ENCODE measurements at places on chromosomes 1 and 21.

- DNase-seq: no peak
Observed at GRCh38 chr1:25804244-25804963, 4.4 kb downstream of the SELENON start.

- no peak for DNase-seq
Observed at GRCh38 chr1:198932351-198932991, 293.6 kb downstream of the PTPRC start.

DNA sequence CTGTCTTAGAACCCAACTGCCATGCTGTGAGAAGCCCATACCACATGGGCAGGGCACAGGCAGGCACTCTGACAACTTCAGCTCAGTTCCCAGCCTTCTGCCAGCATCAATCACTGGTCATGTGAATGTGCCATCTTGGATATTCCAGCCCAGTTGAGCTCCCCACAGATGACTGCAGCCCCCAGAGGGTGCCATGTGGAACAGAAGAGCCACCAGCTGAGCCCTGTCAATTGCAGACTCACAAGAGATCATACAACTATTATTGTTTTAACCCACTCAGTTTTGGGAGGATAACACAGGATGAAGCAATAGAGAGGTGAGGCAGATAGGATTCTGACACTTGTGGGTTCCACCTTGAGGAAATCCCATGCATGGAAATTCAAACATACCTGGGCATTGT is 78.4 kb upstream of the ZBTB40 start:
- no peak for DNase-seq

DNA sequence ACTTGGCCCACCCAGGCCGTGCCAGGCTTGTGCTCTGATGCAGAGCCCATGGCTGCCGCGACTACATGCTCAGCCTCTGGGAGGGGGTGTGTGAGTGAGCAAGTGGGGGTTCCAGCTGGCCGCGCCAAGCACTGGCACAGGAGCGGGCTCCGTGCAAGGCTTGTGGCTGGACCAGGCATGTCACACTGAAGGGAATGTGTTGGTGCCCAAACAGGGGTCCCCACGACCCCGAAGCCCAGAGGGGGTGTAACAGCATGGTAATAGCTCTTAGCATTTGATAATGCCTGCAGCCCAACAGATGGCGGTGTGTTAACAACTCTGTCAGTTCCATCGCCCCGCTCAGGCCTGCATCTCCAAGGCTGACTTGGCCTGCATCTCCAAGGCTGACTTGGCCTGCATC is 38.3 kb upstream of the CD46 start:
- no peak for DNase-seq

Data from SHP77 treated with DMSO at 0.1 percent for 48 hours (cell line).